ENCODE measurements at places on chromosomes 12 and 14. TPM values are rescaled to one million over a fixed set of nuclear protein-coding genes. Genes with fewer than 3 reads are reported as not detected.

Gene AQP2
- not detected for total RNA-seq

DNA sequence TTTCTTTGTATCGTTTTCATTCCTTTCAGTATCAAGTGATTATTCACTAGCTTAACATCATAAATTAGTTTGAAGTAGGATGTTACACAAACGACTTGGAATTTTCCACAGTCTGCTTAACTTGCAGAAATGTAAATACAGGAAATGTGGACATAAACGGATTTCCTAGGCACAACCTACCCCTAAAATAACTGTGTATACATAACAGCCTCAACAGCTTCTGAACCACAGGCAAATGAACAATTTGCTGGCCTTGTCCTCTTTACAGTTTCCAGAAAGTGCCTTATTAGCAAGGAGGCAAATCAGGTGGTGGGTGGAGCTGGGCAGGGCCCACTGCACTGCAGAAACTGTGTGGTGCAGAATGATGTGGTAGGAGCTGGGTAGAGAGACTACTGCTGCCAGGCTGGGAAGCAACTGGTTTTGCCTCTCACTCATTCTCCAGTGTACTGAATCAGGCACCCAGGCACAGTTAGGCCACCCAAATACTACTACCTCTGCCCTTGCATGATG, 14.1 kb downstream of the DRAM1 start:
- DNase-seq, result peak; percentile 96

Gene DCN
- total RNA-seq, result 3.6 TPM

- DNase-seq, result no peak
These were observed 6.1 kb downstream of the FAM186A start for GRCh38 chr12:50390316-50390741.

GRCh38 chr12:124336742-124337520, 42.0 kb downstream of the RFLNA start:
- DNase-seq, result no peak

DNA sequence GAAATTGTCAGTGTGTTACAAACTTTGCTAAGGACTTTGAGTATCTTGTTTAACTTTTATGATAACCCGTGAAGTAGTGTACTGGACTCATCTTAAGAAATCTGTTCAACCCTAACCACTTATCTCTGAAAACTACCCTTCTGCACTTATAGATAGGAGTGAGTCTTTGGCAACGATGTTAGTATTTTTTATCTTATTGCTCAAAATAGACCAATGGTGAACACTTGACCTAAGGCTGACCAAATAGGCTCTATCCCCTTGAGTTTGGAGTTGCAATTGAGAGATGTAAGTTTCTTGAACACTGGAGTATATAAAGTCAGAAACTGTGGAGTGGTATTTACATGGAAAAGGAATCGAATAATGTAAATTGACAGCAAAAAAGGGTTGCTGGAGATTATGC, 786.1 kb downstream of the TMTC2 start:
- DNase-seq, result no peak

- no peak for DNase-seq
These were observed 95.2 kb downstream of the PRKCH start for GRCh38 chr14:61416591-61416990.

DNA sequence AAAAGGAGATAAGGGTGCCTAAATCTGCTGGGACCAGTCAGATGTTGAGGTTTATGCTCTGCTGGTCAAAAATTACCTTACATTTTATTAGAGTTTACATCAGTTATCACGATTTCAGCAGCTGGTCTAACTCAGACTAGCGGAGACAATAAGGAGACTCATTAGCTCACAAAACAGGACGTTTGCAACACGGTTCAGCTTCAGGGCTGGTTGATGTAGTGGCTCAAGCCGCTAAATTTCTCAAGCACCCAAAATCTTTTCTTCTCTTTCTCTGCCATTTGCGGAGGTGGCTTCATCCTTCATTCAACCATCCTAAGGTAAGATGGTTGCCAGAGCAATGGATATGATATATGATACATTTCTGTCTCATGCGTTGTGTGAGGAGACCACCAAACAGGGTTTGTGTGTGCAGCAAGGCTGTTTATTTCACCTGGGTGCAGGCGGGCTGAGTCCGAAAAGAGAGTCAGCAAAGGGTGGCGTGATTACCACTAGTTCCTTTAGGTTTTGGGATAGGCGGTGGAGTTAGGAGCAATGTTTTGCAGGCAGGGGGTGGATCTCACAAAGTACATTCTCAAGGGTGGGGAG, 30.3 kb upstream of the CLIP1 start:
- no peak for DNase-seq

GRCh38 chr12:103881261-103881660, 40.2 kb upstream of the NT5DC3 start:
- DNase-seq, result no peak

DNA sequence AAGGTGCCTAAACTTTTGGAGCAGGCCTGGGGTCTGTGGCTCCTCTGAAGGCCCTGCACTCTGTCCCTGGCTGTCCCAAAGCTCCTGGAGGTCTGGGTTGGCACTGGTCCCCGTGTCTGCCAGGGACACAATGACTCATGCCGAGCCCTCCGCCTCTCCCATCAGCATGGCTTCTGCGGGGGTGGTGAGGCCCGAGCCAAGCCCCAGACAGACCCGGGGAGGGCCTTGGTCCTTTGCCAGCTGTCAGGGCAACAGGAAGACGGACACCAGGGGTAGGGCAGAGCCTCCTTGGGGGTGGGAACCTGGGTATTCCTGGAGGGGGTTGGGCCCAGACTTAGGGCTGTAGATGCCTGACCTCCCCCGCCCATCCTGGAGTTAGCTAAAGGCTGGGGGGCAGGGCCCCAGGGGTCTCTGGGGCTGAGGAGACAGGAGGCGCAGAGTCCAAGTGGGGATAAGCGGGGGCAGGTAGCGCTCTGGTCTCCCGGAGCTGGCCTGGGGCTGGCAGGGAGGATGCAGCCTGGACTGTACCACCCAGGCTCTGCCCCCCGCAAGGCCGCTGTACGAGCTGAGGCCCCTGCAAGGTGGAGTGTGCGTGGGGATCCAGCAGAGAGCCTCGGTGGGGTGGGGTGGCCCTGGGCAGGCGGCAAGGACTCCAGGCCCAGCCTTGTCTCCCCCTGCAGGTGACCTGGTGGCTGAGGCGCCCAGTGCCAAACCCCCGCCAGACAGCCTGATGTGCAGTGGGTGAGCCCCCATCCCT, 16.4 kb upstream of the PUS1 start:
- peak; percentile 91 for DNase-seq

- peak; percentile 14 for DNase-seq
These were observed 458.3 kb upstream of the SEL1L start for GRCh38 chr14:81991998-81992397.

DNA sequence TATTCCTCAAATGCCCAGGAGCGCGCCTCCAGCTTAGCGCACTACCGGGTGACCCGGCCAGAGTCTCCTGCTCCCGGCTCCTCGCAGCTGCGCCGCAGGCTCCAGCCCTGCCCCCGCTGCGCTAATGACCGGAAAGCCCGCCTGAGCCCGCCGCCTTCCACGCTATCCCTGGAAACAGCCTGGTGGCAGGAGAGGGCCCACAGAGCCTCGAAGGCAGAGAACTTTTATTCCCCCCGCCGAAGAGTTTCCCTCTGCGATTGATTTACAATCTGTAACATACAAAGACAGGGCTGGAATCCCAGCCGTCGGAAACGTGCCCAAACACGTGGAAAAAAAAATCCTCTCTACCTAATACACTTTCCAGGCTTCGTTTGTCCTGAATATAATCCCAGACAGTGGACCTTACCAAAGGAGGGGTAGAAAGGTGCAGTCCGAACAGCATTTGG, 1.5 kb downstream of the COL2A1 start:
- DNase-seq, result no peak

Gene E2F7
- total RNA-seq, result 26.7 TPM

Gene KCNA1
- total RNA-seq, result not detected

- DNase-seq, result no peak
These were observed 44.3 kb downstream of the CCDC92 start for GRCh38 chr12:123928274-123928865.

Gene KRT82
- not detected for total RNA-seq

- peak; percentile 17 for DNase-seq
These were observed 73.6 kb downstream of the ANO6 start for GRCh38 chr12:45289245-45290215.

- no peak for DNase-seq
These were observed 65.7 kb downstream of the TMX1 start for GRCh38 chr14:51305751-51306150.

Gene STAC3
- 7.0 TPM for total RNA-seq

DNA sequence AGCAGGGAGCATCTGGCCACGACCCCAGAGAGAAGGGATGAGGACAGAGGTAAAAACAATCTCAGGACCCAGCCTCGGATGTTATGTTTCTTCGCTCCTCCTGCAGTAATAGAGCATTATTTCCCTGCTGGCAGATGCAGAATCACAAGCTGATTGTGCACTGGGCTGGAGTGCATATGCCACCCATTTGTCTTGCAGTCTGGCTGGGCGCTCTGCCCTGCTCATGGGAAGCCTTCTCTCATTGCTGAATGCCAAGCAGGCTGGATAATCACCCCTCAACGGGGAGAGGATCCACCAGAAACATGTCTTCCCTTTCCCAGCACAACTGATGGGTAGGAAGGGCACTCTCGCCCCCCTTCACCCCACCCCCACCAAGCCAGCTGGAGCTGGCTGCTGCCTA, 8.5 kb upstream of the VASH1 start:
- no peak for DNase-seq

All from A673 (cell line).